ENCODE measurements at places on chromosomes 5 and 9.

- no peak for DNase-seq
Measured at GRCh38 chr9:130629443-130630070, 34.8 kb upstream of the PRDM12 start.

- DNase-seq, result no peak
Measured at GRCh38 chr5:133990396-133990795, 14.4 kb downstream of the VDAC1 start.

DNA sequence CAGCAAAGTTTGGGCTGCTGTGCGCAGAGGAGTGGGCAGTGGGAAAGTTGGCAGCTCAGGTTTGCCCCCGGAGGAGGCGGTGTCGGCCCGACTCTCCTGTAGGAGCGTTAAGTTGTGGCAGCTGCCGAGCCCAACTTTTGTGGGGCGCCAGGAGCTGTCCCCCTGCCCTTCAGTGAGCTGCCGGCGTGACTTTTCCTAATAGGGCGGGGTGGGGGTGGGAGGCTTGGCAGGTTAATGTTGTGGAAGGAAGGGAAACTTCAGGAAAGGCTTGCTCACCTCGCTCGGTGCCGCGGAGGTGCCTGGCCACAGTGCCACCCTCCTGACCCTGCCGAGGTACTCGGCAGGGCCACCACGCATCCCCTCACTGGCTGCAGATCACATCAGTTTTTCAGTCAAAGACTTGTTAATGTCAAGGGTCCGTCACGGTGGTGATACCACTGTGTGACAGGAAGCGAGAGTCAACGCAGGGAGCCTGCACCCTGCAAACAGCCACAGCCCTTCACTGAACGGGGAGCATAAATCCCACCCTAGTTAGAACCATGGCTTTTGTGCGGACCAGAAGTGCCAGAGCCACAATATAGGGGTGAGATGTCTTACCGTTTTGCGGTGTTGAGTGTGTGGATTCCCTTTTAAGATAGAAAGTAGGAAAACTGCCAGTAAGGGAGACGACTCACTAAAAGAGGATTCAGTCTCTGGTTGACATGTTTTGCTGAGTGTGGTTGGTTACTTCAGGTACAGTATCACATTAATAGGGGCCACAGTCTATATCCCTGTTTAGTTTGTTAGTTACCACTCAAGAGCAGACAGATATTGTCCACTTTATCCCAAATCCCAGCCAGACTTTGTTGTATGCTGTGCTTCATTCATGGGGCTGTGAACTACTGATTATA lies 796 bp downstream of the LNPEP start:
- no peak for DNase-seq

- no peak for DNase-seq
Measured at GRCh38 chr5:127863610-127864395, 160.6 kb downstream of the CCDC192 start.

GRCh38 chr5:443239-444151 lies 519 bp downstream of the EXOC3 start:
- no peak for DNase-seq

DNA sequence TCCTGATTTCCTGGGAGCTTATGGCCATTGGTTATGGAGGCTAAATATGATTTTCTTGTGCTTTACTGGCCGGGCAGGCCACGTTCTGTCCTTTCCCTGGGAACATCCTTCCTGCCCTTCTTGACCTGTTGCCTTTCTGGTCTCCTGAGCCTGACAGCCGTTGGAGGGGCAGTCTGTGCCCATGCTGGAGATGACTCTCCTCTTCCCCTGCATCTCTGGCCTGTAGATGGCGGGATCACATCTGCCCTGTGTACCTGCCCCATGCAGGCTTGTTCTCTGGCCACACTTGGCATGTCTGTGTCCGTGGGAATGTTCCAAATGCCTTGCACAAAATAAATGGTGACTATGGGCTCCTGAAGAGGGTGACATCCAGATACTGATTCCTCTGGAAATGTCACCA lies 253.1 kb upstream of the IRX4 start:
- DNase-seq, result no peak

- no peak for DNase-seq
Measured at GRCh38 chr5:10432059-10433008, 9.3 kb upstream of the ROPN1L start.

- no peak for DNase-seq
Measured at GRCh38 chr9:133368249-133368881, 7.5 kb downstream of the SURF4 start.

- DNase-seq, result no peak
Measured at GRCh38 chr9:93437996-93438395, 13.5 kb upstream of the FAM120A start.

DNA sequence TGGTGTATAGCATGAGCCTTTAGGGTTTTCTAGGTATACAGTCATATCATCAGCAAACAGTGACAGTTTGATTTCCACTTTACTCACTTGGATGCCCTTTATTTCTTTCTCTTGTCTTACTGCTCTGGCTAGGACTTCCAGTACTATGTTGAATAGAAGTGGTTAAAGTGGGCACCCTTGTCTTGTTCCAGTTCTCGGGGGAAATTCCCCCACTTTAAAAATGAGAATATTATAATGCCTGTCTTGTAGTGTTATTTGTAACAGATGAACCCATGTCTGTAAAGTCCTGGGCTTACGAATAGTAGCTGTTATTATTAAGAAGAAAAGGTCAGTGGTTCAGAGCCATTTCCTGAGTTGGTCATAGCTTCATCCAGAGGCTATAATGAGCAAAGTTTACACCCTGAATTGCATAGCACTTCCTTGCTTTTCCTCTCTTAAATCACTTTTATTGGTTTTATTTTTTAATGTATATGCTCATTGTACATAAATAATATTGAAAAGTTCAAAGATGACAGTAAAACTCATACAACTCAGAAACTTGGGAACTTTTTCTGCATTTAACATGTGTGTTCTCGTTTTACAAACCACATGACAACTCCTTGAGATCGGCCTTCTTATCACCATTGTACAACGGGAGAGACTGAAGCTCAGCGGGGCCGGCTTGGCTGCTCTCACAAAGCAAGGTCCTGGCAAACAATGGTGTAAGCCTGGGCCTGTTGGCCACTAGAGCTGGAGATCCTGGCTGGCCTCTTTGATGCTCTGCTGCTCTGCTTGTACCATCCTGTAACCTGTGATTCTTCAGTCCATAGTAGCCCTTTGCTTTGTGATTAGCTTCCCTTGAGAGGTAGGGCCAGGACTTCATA lies 85.2 kb downstream of the CYFIP2 start:
- no peak for DNase-seq

DNA sequence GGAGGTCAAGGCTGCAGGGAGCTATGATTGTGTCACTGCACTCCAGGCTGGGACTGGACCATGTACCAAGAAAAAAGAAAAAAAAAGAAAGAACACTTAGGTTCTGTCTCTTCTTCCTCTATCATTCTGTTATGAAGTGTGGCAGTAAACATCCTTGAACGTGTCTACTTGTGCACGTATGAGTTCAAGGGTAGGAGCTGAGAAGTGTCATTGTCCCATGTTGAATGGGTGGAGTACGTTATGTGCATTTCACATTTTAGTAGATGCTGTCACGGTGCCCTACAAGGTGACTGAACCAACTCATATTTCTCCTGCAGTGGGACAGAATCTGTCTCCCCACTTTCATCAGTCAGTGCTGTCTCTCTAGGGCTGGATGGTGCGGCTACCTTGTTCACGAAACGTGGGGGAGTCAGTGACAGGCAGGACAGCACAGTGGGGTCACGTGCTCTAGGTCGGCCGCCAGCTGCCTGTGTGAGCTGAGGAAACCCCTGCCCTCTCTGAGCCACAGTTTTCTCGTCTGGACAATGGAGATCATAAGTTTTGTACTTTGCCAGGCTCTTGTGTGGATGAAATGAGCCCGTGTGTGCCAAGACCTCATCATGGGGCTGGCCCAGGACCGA lies 47.2 kb downstream of the GTF3C4 start:
- no peak for DNase-seq

GRCh38 chr5:91311168-91311696 lies 71.9 kb downstream of the ARRDC3 start:
- DNase-seq, result no peak
